Left ventricle myocardium inferior (tissue), 1 donor: ENCODE measurements at places on chromosomes 2 and 18.

DNA sequence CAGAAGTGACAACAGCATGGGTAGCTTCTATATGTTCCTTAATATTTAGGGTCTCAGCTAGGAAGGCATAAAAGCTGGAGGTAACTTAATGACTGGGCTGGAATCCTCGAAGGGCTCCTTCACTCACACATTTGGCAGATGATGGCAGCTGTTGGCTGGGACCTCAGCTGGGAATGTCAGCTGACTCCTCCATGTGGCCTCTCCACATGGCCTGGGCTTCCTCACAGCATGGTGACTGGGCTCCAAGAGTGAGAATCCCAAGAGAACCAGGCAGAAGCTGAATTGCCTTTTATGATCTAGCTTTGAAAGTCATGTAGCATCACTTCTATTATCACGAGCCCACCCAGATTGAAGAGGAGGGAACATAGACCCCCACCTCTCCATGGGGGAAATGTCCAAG is 54.9 kb downstream of the TET3 start:
- no peak for DNase-seq

DNA sequence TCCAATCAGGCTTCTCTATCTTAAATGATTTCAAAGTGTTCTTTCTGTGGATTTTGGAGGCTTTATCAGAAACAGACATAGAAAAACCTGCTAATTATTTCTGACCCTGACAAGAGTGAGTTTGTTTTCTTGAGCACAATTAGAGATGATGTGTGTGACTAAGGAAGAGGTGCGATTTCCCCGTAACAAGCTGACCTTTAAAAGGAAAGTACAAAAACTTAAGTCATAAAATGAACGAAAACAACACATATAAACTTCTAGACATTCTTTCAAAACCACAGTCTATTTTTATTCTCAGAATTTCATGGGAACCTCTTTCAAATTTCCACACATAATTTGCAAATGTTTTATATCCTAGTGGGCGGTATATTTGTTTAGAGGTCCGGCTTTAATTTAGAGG is 604.8 kb downstream of the CPS1 start:
- no peak for DNase-seq

DNA sequence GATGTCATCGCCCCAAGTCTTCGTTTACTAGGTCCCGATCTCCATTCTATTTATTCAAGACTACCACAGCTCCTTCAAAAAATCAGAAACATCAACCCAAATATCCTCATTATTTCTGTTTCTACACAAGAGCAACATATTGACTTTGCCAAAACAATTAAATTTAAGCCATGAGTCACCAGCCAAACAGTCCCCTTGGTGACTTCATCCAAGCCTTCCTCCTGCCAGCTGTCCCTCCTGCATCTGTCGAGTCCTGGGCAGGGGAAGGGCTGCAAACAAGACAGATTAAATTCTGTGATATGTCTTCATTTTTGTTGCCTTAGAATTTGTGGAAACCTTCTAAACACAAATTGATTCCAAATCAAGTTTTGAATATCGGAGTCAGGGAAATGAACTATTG is 110.3 kb downstream of the SP3 start:
- no peak for DNase-seq

DNA sequence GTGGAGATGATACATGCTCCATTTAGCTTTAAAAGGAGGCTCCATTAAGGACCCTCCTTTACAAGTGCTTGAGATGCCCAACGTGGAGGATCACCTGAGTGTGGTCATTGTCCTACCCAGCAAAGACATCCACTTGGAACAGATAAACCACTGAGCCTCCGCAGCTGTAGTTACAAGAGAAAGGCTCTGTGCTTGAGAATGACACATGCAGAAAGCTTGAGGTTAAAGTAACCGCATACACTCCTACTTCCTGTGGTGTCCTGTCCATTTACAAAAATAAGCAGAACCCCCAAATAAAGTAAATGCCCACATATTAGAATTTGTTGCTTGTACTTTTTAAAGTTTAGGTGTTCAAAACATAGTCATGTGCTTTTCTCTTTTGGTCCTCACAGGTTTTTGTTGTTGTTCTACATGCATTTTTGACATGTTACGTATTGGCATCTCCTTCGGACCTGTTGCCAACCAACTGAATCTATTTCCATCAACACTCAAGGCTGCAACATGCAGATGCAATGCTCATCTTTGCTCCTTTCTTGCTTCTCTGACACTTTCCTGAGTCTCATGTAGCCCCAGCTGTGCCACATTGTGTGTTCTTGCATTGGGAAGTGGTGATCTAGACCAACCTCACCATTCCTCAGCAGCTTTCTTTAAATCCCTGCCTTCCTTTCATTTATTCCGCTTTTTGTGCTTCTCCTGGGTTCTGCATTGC is 56.0 kb downstream of the SERPINB7 start:
- no peak for DNase-seq

DNA sequence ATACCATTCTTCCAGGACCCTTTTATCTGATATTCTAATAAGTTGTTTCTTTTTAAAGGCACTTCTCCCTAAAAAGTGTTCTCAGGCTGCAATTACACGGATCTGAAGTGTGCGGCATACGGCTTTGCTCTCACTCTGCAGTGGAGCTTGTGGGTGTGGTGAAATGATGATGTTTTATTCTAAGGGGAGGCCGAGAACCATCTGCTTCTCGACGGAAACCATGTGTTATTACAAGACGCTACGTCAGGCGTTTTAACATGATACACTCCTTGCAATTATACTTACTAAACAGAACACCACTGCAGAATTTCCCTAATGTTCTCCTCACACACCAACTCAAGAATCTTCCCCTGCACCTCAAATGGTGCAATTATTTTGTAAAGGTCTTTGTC is 34.9 kb upstream of the CTDP1 start:
- DNase-seq: no peak

- no peak for DNase-seq
Measured at GRCh38 chr2:218885981-218886947, 5.6 kb downstream of the WNT10A start.

DNA sequence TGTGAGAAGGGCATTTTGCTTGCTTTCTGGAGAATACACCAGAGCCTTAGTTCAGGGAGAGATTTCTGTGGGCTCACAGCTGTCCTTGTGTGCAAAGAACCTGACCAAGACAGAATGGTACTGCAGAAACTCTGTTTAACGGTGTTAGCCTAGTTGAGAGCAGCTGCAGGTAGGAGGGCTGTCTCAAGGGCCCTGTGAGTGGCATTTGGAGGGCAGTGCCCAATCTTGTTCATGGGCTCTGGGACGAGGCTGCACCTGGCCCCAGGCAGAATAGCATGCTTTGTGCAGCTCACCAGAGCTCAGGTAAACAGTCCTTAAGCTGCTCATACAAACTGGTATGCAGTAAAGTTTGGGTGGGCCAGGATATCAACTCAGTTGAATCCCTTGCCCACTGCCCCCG is 16.9 kb upstream of the RGPD4 start:
- no peak for DNase-seq

GRCh38 chr2:172629586-172629985 is 73.7 kb downstream of the PDK1 start:
- no peak for DNase-seq

DNA sequence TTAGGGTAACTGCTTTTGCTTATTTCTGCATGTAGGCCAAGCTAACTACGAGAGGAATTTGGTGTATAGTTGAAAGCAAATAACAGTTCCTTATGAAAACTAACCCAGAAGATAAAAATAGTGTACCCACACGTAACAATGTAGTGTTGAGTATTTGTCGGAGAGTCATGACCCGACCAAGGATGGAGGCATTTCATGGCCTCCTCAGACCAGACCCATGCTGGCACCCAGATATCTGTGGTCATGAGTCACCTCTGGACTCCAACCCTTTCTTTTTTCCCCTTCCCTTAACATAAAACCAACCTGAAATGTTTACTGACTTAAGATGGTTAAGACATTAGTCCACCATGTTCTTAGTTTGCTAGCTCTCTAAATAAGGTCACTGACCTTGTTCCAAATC is 318.7 kb downstream of the NOL4 start:
- no peak for DNase-seq

DNA sequence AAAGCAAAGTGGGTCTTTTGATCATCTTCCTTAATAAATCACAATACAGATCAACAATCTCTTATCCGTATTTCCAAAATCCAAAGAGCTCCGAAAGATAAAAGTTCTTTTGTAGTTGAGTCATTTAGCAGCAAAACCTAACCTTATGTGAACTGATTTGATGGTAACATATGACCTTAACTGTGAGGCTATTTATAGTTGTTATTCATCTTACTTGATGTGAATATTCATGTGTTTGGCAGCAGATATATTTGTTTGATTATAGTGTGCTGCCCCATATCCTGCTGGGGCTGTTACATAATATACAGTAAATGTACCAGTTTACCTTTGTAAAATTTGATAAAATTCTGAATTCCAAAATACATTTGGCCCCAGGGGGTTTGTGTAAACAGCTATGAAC is 158.5 kb downstream of the MYO3B start:
- no peak for DNase-seq

DNA sequence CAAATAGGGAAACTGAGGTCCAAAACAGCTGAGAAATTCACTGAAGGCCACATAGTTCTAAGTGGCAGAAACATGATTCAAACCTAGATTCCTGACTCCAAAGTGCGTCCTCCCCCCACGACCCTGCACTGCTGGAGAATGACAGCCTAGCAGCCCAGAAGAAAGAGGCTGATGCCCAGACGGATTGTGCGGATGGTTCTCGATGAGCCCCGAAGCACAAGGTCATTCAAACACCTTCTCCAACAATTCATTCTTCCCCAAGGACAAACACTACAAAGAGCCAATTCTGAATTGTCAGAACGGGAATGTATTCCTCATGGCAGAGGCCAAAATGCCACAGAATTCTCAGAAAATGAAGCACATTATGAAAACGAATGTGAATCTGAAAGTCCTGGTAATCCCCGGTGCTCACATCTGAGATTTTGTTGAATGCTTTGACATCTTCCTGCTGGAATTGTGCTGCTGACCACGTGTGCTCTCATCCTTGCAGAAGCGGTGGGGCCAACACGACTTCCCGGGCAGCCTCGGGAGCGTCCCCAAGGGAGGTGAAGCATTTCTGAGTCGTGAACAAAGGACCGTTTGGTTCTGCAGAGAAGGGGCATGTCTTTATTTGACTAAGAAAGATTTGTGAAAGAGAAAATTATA is 337.0 kb downstream of the EIPR1 start:
- peak; percentile 34 for DNase-seq

- DNase-seq: no peak
Measured at GRCh38 chr2:199055336-199055735, 402.4 kb downstream of the SATB2 start.

GRCh38 chr2:129813404-129813803 is 166.1 kb upstream of the RAB6C start:
- DNase-seq: no peak

DNA sequence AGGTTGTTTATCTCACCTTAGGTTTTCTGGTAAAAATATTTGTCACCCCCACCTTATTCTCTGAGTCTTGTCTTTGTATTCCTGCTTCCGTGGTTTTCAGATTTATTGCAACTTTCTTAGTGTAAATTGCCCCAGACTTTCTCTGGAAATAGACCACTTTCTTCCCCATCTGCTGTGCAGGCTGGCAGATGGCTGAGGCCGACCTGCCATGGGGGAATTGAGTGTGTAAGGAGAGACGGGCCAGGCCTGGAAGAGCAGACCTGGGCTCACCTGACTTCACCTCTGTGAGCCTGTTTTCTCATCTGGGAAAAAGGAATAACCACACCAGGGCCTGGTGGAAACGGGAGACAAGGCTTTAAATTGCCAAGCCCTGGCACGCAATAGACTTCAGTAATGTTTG is 44.9 kb downstream of the ACKR3 start:
- no peak for DNase-seq

GRCh38 chr2:13005761-13006335 is 289.1 kb downstream of the TRIB2 start:
- DNase-seq: no peak

- no peak for DNase-seq
Measured at GRCh38 chr2:27042159-27042661, 9.3 kb upstream of the AGBL5 start.

DNA sequence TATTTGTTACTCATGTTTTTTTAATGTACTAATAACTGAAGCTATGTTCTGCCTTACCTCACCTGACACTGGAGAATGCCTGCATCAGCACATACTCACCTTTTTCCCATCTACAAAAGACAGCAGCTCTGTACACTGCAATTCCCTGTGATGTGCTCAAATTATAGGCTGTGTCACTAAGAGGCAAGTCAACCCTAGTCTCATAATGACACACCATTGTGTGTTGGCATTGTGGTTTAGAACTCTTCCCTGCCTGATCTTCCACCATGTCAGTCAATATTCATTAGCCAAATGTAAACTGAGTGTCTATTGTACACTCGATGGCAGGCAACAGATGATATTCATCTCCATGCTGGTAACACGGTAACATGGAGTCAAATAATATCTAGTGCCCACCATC is 332.1 kb upstream of the TCF4 start:
- DNase-seq: no peak

DNA sequence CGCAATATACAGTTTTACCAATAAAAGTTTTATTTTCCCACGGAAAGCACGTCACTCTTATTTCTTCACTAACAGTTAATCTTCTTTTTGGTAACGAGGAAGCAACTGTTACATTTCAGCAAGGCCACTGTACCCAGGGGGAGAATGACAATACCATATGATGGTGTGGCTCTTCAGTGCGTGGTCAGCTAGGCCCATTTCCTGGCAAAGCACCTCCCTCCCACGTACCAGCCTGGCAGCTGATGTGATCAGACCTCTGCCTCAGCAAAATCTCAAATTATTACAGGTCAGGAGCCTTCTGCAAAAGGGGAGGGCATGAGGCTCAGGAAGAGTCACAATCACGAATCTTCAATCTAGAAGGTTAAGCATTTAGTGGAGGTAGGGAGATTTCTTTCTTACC is 55.4 kb downstream of the KLF7 start:
- no peak for DNase-seq

DNA sequence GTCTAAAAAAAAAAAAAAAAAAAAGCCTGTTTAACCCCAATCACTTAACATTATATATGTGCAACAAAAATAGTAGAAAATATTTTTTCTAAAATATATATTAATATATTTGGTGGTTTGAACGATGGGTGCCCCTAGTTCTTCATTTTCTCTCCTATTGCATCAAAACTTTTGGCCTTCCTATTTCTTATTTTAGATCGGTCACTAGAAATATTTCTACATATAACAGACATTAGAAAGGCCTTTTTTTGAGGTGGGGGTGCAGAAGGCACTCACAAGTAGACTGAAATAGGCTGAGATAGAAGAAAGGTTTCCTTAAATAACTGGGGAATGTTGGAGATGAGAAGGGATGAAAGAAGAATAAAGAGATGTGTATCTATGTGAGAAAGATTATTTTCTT is 49.3 kb upstream of the AP1S3 start:
- no peak for DNase-seq

- DNase-seq: no peak
Measured at GRCh38 chr2:233213011-233213410, 38.5 kb upstream of the ATG16L1 start.

GRCh38 chr2:174590928-174591648 is 6.5 kb downstream of the WIPF1 start:
- DNase-seq: no peak

DNA sequence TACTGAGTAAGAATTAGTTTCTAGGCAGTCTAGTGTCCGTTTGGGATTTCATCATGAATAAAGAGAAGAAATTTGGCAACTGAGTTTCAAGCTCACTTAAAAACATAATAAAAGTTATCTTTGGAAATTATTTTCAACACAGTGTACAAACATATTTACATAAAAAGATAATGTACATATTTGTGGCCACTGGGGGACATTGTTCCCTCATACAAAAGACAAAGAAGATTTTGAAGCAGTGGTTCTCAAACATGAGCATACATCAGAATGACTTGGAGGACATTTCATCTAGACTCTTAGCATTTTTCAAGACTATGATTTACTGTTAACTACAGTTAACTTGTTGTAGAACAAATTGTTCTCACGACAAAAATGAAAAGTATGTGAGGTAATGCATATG is 15.7 kb upstream of the TTC21B start:
- DNase-seq: no peak
